CD8-positive, alpha-beta memory T cell (primary cell): ENCODE measurements at places on chromosomes 5 and 9. TPM values are rescaled to one million over a fixed set of nuclear protein-coding genes. Genes with fewer than 3 reads are reported as not detected.
A peak's percentile ranks its signal among the peaks of the same experiment; 100 is the strongest.

Gene N4BP3
- 5.3 TPM for total RNA-seq

DNA sequence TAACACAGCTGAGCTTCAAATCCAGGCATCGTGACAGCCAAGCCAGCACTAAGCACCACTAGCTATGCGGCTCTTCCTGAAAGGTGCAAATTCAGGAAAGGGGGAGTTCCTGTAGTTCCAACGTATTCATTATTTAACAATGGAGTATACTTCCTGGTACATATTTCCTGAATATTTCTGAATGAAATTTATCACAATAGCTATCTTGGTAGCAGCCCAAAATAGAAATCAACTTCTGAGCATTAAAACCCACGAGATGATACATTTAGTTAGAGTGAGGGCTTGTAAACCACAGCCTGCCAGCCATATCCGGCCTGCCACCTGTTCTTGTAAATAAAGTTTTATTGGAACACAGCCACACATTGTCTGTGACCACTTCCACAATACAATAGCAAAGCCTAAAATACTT, 109.7 kb upstream of the RETREG1 start:
- no peak for DNase-seq
- no peaks in the 10 kb centered on the region for H3K36me3 ChIP-seq
- H3K27me3 ChIP-seq: no peaks in the 10 kb centered on the region
- no peak overlapping the region for H3K4me3 ChIP-seq
- H3K4me1 ChIP-seq: peaks cover 6% of the 10 kb centered on the region

- no peak overlapping the region for H3K4me3 ChIP-seq
- H3K27me3 ChIP-seq: no peaks in the 10 kb centered on the region
- no peaks in the 10 kb centered on the region for H3K36me3 ChIP-seq
Measured at GRCh38 chr5:149680810-149681221, 49.3 kb upstream of the PPARGC1B start.

Gene NEUROG1
- total RNA-seq: not detected

- no peak overlapping the region for H3K27ac ChIP-seq
- H3K27me3 ChIP-seq: no peaks in the 10 kb centered on the region
- H3K4me1 ChIP-seq: no peaks in the 10 kb centered on the region
- DNase-seq: no peak
Measured at GRCh38 chr9:113617550-113617949, 154.0 kb downstream of the RGS3 start.

DNA sequence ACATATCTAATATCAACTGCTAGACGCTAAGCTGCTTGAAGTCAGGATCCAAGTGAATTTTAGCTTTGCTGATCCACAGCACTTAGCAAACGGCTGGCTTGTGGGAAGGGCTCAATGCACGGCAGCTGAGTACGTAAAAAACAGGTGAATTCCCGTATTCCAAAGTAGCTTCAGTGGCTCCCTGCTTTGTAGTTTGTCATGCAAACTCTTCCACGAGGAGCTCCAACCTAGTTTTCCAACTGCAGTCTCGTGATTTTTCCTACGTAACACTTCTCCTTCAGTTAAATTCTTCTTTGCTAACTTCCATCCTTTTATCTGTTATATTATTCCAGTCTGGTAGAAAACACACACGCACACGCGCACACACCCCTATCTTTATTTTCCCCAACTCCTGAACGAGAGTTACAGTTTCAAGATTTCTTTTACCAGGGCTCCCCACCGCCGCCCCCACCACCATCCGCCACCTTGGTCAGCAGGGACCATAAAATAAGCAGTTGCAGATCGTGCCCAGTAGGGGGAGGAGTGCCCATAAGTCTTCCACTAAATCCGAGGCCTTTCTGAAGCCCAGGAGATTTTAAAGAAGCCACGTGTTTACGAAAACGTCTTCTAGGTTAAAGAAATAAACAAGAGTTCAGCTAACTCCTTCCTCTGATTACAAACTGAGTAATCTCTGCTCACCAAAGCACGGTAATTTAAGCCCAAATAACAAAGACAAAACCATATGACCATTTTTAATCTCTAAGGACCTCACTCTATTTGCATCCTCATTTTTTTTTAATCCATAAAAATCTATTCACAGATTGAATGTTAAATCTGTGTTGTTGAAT, 34.8 kb upstream of the TRIO start:
- H3K27me3 ChIP-seq: no peaks in the 10 kb centered on the region
- no peak overlapping the region for H3K27ac ChIP-seq
- no peak overlapping the region for H3K4me3 ChIP-seq
- no peaks in the 10 kb centered on the region for H3K36me3 ChIP-seq

DNA sequence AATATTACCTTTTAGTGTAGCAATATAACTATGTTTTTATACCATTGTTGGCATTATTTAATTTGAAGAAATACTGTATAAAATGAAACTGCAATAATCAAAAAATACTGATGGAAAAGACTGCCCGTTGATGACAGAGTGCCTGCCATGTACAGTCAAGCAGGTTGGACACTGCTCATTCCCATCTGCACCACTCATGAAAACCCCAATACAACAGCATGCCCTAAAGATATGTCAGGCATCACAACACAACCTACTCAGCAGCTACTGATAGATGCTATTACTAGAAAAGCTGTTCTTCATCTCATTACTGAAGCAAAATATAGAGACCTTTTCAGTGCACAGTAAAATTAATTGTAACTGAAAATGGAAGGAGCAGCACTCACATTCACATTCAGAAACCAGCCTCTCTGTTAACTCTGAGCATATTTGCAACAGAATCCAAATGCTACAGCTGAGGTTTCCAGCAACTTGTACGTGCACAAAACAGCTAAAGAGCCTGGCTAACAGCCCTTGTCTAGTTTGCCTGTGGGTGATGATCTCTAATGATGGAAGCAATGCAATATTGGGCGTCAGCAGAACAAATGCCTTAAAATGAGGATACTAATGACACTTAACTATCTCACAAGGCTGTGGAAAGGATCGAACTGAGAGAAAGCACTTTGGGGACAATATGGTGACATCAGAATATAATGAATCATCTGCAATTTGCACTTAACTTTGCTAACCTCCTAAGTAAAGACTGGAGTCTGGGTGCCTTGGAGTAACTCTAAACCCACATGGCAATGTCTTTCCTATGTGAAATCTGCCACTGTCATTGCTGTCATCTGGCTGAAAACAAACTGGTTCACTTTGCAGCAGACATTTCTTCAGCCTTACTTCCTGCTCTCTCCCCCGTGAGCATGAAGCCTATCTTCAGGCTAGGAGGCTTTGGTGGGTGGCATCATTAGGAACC, 195.3 kb upstream of the RASEF start:
- no peaks in the 10 kb centered on the region for H3K4me1 ChIP-seq
- DNase-seq: no peak
- no peak overlapping the region for H3K27ac ChIP-seq
- H3K27me3 ChIP-seq: no peaks in the 10 kb centered on the region

DNA sequence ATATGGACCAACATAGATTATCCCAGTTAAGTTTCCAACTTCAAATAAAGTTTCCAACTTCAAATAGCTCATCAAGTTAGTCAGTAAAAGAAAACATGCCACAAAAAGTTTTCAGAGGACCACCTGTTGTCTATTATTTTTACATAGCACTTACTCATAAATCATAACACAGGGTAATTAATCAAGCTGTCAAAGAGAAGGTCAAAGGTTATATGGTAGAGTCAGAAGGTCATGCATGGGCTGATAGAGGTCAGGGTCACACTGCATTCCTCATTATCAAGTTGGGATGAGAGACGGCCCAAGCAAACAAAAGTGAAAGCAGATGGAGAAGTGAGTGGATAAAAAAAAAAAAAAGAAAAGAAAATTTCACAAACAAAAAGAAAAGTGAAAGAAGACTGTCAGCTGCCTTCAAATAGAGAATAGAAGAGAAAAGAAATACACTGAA, 145.5 kb upstream of the POU5F2 start:
- H3K4me1 ChIP-seq: no peaks in the 10 kb centered on the region
- H3K4me3 ChIP-seq: no peak overlapping the region
- H3K27ac ChIP-seq: no peak overlapping the region
- no peaks in the 10 kb centered on the region for H3K36me3 ChIP-seq
- no peak for DNase-seq

DNA sequence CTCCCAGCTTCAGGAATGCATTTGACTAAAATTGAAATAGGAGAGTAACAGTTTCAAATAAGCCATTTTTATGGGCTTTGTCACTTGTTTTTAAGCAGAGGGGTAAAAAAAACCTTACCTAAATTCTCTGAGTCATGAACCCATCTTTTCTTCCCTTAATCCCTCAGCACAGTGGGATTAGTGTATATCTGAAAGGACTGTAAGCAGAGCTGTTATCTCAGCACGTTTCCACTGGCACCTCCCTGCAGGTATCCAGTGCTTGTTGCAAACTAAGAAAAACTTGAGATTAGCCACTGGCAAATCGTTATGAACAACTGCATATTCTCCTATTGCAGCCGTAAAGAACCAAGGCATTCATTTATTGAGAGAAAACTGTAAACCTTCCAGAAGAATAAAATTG, 872.7 kb downstream of the EFNA5 start:
- H3K27ac ChIP-seq: no peak overlapping the region
- no peaks in the 10 kb centered on the region for H3K4me1 ChIP-seq
- H3K36me3 ChIP-seq: no peaks in the 10 kb centered on the region
- H3K4me3 ChIP-seq: no peak overlapping the region
- no peaks in the 10 kb centered on the region for H3K27me3 ChIP-seq

Gene ITGA2
- total RNA-seq: 2.8 TPM

DNA sequence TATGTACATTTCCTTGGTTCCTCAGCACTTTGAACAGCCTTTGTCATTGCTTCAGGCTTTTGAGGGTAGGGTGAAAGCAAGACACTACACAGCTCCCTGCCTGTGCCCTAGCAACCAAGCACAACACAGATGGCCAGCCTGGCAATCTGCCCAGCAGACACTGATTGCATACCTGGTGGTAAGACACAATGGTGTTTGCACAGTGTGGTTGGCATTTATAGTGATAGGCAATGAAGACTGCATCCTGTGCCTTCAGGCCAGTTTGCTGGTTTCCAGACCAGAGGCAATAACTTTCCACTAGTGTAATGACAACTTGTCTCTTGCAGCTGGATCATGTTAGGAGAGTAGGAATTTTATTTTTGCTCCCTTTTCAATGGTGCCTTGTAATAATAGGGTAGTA, 144.5 kb upstream of the TNC start:
- H3K27ac ChIP-seq: no peak overlapping the region
- no peak overlapping the region for H3K4me3 ChIP-seq
- H3K4me1 ChIP-seq: no peaks in the 10 kb centered on the region
- DNase-seq: no peak

Gene ITK
- 162 TPM for total RNA-seq

DNA sequence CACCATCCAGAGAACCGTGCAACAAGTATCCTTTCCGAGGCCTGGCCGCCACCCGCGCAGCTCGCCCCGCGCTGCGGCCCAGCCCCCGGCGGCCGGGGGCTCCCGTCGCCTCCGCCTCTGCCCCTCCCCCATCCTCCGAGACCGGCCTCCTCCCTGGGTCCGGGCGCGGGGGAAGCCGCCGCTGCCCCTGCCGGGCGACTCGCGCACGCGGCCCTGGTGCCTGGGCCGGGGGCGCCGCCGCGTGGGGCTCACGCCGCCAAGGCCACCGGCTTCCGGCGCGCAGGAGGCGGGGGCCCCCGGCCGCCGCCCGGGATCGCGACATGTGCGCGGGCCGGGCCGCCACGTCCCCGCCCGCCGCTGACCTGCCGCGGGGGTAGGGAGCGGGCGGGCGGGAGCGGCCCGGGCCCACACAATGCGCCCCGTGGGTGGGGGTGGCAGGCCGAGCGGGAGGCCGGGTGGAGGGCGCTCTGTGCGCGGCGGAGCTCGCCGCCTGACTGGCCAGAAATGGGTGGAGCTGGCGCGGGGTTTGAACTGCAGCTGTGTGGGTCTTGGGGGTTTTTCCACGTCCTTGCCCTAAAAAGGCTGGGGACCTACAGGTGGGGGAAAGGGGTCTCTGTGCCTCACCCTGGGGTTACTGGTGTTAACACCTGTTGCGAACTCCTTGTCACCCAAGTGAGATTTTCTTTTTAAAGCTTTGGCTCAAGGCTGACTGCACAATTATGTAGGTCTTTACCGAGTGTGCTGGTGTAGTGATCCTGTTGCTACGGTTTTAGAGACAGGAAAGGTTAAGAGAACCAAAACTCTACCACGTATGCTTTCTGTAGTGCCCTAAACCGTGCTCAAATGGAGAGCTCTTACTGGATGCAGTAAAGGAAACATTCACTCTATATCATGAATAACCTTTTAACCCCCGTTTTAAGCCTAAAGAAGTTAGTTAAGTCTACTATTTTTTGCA, 32.3 kb downstream of the TNPO1 start:
- H3K27ac ChIP-seq: peak overlapping the region; percentile 91
- H3K4me1 ChIP-seq: peaks cover 39% of the 10 kb centered on the region
- peak overlapping the region; percentile 92 for H3K4me3 ChIP-seq

- no peaks in the 10 kb centered on the region for H3K27me3 ChIP-seq
- no peak overlapping the region for H3K27ac ChIP-seq
- H3K4me3 ChIP-seq: no peak overlapping the region
- H3K36me3 ChIP-seq: peaks cover 11% of the 10 kb centered on the region
- DNase-seq: no peak
- H3K4me1 ChIP-seq: peaks cover 52% of the 10 kb centered on the region
Measured at GRCh38 chr5:131322926-131323325, 59.1 kb downstream of the CDC42SE2 start.

Gene CCDC171
- total RNA-seq: 2.3 TPM

Gene ANKRD31
- 0.64 TPM for total RNA-seq

DNA sequence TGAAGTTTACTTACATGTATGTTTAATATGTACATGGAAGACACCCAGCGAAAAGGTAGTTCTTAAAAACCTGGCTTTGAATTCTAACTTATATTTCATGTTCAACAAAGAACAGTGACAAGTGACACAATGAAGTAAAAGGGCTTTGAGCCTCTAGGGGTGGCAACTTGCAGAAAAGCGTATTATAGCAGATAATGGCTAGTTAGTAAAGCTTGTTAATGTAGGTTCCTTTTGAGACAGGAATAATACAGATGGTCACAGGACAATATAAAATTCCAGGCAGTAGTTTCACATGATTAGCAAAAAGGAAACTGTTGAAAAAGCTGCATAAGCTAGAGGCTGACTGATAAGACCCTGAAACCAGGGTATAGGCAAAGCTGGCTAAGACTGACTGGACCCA, 132.4 kb upstream of the FTMT start:
- no peaks in the 10 kb centered on the region for H3K27me3 ChIP-seq
- H3K36me3 ChIP-seq: no peaks in the 10 kb centered on the region
- no peaks in the 10 kb centered on the region for H3K4me1 ChIP-seq
- no peak for DNase-seq

DNA sequence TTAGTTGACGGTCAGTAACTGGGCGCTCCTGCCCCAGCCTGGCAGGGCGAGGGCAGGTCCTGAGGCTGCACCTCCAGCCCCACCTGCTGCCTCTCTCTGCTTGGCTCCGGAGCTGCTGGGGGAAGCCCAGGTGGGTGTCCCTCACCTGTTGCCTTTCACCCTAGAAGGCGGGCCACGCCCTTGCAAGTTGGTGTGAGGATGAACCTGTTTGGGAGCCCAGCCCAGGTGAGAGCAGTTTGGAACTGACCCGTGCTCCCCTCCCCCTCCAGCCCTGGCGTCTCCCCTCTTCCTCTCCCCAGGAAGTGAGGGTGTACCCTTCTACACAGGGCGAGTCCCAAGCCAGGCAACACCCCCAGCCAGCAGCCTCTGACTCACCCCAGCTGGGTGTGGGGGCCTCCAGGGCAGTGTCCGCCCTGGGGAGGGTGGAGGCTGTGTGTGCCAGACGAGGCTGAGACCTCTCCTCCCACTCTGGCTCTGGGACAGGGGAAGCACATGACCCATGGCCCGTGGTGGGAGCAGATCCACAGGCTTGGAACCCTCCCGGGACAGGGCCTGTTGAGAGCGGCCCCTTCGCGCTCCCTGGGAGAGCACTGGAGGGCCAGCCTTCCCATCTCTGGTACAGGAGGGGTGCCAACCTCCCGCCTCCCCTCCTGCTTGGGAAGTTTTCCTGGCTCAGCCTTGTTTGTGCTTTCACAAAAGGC, 10.4 kb downstream of the LRRC8A start:
- H3K36me3 ChIP-seq: peaks cover 22% of the 10 kb centered on the region
- peak; percentile 10 for DNase-seq
- peak overlapping the region; percentile 24 for H3K27ac ChIP-seq
- H3K4me1 ChIP-seq: peaks cover 61% of the 10 kb centered on the region
